CD8-positive, alpha-beta memory T cell (primary cell): ENCODE measurements at places on chromosomes 2 and 18.

DNA sequence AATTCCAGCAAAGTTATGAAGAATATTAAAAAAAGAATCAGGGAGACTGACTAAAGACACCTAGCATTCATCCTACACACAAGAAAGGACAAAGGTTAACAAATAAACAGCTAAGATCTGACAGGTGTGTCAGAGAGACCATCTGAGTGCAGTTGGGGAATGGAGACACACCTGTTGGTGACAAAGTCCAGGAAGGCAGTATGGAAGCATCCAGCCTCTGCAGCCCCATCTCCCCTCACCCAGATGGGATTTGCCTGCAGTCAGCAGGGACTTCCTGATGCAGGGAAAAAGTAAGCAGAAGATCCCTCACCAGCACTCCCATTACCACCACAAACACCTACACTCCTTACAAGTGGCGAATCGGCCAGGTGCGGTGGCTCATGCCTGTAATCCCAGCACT is 37.9 kb downstream of the USP34 start:
- no peak for DNase-seq

DNA sequence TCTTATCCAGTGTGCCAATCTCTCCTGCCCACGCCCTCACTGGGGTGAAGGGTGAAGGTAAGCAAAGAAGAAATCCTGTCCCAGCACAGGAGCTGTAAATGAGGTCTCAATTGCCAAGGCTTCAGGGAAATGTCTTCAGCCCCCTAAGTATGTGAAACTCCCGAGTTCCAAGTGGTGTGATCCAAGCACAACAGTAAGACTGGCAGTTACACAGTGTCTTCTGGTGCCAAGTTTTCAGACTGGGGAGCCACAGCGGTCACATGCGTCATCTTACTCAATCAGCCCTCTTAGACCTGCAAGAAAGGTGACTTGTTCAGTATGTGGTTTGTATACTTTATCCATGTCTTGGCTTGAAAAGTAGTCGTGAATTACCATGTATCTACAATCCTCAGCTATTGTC is 55.0 kb upstream of the SPRED2 start:
- no peak for DNase-seq

- DNase-seq: no peak
Measured at GRCh38 chr2:33029459-33029858, 82.7 kb downstream of the LTBP1 start.

- no peak for DNase-seq
Measured at GRCh38 chr2:85796341-85797262, 42.8 kb downstream of the ATOH8 start.

DNA sequence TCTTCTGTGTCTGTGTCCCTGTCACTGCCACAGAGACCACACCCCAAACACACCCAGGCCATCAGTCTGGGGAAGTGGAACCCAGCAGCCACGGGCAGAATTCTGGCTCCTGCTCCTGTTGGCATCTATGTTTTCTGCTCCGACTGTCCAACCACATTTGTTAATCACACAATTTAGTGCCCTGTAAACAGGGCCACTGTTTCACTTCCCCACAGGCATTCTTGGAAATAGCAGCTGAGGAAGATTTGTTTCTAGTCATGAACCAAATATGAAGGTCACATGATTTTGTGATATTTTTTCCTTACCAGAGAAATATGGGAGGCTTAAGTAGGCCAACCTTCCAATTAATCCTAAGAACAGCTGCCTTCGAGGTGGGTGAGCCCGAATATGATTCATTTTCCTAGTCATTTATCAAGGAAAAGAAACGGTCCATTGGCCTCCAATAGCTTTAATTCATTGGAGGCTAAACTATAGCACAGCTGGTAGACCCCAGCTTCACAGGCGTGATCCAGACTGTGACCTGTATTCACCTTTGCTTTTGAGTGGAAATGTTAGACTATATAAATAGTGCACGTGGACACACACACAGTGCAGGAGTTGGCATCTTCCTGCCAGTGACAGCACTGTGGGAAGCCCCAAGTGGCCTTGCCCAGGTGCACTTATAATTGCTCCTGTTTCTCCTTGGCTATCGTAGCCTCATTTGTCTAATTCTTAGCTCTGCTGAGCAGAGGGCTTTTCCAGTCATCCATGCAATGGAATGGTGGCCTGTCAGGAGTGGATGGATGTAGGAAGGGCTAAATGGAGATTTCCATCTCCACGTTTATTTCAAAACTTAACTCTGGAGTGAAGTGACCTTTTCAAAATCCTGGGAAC is 267.9 kb downstream of the LPIN1 start:
- DNase-seq: no peak

GRCh38 chr2:190190507-190191162 is 128.1 kb upstream of the MSTN start:
- no peak for DNase-seq

DNA sequence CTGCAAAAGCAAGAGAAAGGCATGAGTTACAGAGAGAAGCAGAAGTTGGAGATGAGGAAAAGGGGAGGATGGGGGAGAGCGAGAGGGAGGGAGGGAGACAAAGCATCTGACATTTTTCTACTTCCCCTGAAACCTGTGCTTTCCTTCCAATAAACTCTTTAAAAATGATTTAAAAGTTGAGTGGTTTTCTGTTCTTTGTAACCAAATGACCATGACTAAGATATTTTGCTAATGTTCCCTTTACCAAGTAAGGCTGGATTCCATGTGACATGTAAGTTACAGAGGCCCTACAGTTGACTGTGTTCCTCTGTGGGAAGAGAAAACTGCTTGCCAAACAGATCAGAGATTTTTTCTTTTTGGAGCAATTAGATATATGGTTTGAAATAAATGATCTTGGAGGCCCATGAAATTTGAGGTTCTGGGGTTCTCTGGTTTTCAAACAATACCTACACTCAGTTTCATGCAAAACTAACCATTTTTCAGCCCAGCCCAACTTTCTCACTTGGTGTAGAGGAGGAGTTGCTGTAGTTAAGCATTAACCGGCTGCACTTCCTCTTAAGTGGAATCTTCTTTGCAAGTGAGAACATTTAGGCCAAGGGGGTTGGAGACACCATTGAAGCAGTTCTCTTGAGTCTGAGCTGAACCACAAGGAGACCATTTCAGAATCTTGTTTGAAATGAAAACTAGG is 34.5 kb downstream of the INSIG2 start:
- no peak for DNase-seq

GRCh38 chr18:55275039-55275901 is 312.7 kb downstream of the TCF4 start:
- no peak for DNase-seq
